Stimulated activated CD8-positive, alpha-beta memory T cell treated with anti-CD3 and anti-CD28 coated beads, Interleukin-7, amount 100 ng/mL, for 4 hours (primary cell): ENCODE measurements at places on chromosomes 12 and 14.

GRCh38 chr12:99695050-99695449 is 47.5 kb downstream of the GARIN6 start:
- no peak for DNase-seq

GRCh38 chr12:132686825-132687210 is 324 bp downstream of the POLE start:
- no peak for DNase-seq

DNA sequence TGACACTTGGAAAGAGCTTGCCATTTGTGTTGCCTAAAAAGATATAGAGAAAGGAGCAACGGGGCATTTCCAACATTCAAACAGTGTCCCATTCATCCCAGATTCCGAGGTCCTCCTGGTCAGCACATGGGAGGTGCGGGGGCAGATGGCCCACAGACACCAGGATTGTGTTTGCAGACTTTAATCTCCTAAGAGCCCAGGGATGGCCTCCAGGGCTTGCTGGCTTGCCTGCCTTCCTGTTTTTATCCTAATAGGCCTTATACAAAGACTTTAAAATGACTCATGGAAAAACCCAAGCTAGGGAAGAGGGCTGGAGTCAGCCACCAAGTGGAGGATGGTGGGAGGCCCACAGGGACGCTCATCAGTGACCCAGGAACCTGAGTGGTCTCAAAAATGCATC is 21.5 kb upstream of the FAM181A start:
- no peak for DNase-seq

DNA sequence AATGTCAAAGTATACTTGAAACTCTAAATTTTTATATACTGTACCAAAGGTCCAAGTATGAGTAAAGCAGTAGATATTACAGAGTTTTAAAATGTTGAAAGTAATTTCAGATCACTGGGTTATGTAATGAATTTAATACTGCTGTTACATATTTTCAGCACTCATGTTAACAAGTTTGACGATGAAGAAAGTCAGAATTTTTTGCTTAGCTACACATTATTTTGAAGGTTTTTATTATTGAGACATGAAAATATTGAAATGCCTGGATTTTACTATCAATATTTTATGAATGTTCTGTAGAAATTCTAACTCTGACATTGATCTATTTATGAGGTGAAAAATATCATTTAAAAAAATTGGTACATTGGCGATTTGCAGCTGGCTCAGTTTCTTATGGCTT is 1030.3 kb downstream of the FSCB start:
- no peak for DNase-seq

- DNase-seq, result peak; percentile 43
Observed at GRCh38 chr14:50003213-50004021, 110.5 kb downstream of the ARF6 start.

GRCh38 chr12:55642267-55642666 is 5.6 kb downstream of the OR10P1 start:
- no peak for DNase-seq

DNA sequence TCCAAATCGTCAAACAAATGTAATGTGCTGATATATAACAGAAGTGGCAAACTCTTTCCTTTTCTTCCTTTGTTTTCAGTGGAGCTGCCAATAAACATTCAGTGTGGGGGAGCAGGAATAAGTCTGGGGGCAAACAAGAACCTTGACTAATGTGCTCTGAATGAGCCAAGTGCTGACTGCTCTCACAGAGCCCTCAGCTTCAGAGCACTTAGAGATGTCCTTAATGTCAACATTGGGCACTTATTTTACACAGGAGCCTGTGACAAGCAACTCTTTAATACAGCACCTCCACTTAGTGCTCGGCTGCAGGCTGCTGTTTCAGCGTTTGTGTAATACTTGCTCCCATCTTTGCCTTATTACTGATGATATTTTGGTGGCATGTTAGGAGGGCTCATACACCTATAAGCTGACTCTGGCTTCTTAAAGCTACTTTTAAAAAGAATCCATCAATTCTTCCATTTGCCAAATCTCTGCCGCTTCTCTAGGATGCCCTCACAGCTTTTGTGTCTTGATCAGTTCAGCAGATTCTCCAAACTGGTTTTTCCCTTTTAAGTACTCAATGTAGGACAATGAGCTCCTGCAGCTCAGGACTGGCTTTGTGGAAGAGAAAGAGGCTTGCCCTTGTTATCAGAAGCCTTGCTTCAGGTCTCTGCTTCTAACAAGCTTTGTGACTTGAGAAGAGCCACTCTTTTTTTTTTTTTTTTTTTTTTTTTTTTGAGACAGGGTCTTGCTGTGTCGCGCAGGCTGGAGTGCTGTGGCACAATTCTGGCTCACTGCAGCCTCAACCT is 206.6 kb downstream of the MON2 start:
- no peak for DNase-seq

GRCh38 chr12:121861636-121862254 is 3.1 kb upstream of the HPD start:
- DNase-seq, result no peak

GRCh38 chr14:61872452-61872851 is 110.2 kb downstream of the SNAPC1 start:
- DNase-seq, result no peak

GRCh38 chr12:53701518-53702264 is 25.6 kb downstream of the CALCOCO1 start:
- peak; percentile 52 for DNase-seq
